DMS79 treated with DMSO at 0.1 percent for 48 hours (cell line): ENCODE measurements at places on chromosomes 1 and 21.

DNA sequence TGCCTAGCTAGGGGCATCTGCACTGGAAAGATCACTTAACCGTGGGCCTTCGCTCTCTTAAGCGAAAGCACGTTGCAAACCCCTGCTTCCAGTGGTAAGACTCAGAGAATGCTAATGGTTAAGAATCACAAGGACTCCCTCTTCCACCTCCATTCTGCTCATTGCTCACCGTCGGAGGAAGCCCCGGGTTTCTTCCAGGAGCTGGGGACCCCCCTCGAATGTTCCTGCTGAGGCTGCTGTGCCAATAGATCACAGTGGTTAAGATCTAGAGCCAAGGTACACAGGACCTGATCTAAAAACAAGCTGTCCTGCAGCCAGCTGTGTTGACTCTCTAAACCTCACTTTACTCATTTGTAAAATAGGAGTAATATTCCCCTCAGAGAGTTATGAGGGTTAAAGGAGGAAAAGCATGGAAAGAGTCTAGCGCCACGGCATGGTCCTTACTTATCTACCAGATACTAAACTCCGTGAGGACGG lies 765 bp downstream of the VAMP3 start:
- no peak for DNase-seq

DNA sequence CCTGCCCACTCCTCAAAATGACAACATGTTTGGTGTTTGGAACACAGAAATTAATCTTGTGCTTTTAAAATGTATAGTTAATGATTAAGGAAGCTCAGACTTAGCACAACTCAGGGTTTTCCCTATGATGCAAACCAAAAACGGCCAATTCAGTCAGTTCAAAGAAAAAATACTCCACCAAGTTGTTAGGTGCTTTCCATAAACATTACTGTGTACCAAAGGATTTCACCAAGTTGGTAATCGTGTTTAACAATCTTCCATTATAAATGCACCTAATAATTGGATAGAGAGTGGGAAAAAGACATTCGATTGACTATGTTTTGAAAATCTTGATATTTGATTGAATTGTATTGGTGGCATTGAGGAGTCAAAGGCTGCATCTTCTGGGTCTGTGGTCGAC lies 33.3 kb upstream of the DUSP10 start:
- no peak for DNase-seq

DNA sequence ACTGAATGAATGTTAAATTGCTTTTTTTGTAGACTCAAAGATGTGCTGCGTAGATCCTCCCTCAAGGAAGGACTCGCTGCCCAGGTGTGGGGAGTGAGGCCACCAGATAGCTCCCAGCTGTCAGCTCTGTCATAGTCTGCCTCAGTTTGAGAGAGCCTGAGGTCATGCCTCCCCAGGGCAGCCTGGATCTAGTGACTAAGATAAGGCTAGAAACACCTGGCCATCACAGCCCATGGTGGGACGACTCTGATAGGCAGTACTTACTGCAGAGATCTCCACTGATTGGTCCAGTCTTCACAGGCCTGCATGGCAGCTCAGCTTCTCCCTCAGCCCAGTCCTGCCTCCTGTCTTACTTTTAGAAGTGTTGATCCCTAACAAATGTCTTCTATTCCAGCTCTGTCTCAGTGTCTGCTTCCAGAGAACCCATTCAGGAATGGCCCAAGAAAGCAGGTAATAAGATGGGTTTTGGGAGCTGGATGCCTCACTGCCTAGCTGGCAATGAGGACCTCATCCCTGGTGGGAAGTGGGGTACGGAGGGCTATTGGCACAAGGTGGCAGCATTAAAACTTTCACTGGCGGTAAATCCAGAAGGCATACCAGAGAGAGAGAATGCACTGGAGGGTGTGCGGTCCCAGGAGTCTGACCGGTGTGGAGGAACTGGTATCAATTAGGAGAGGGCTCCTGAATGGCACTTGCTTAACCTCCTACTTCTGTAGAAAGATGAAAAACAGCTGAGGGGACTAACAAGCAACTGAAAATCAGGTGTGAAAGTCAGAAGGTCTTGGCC lies 55.3 kb upstream of the GPR37L1 start:
- DNase-seq = no peak

DNA sequence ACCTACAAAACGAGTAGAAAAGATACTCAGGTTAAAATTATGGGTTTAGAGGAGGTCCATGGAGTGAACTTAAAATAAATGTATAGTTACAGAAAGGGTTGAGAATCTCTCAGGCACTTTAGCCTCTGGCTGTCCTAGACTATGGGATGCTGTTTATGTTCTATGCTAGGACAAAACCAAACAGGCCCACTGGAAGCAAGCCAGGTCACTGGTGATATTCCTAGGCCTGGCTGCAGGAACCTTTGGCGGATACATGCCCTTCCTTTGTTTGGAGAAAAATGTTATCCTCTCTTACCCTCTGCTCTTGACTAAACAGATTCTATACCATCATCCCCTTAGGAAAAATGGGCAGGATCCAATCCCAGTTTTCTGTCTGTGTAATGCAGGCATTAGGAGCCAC lies 90.7 kb upstream of the DUSP10 start:
- no peak for DNase-seq

GRCh38 chr1:193326296-193326695 lies 139.9 kb upstream of the B3GALT2 start:
- DNase-seq = no peak

DNA sequence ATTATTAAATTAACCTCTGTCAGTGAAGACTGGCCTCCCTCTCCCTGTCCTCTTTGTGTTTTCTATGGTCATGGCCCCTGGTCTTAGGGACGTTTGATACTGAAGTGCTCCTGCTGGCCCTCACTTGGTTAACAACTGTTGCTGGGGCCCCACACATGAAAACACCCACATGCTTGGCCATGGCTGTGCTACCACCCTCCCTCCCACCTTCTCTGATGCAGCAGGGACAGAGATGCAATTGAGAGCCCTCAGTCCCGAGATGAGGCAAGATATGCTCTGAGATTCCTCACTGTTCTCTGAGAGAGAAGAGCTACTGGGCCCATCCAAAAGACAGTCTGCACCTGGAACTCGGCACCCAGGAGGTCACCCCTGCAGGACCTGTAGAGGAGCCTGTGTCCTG lies 33.3 kb downstream of the NCMAP start:
- no peak for DNase-seq

DNA sequence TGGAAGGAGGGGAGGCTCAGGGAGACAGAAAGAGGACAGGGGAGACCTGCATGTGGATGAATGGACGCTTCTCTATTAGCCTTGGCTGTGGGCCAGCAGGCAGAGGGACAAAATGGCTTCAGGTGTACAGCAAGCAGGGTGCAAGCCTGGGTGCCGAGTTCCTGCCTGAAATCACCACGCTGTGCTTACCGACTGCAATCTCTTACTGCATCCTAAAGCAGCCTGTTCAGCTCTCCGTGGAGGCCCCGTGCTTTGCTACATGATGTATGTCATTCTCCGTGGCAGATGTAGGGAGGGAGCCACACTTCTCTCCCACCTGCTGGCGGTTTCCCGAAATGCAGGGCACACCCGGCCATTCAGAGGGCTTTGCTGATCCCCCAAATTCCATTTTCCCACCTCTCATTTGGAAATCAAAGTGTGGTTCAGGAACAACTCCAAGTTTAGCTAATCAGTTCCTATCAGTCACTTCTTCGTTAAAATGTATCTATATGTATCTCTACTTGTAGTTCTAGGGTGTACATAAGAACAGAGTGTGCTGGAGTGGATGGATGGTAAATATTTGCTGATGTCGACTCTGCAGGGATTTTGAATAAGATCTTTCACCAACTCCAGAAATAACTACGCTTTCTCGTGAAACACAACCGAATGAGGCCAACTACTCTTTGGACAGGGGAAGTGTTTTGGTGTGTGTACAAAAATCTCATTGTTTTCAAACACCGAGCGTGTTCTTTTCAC lies 122.3 kb upstream of the BACE2 start:
- DNase-seq = peak; percentile 34

DNA sequence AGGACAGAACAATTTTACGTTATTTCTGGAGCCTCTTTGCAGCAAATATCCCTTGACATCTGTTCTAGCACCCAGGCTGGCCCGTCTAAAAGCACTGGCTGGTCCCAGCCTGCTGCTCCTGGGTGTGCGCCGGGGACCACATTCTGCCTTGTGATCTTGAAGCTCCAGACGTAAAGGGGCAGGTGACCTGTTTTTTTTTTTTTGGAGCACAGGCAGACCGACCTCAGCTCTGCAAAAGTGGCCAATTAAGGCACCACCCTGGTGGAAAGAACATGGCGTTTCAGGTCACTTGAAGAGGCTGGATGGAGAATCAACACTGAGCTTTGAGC lies 13.8 kb upstream of the CAMTA1 start:
- DNase-seq = peak; percentile 73

- no peak for DNase-seq
Observed at GRCh38 chr1:92730476-92730875, 54.4 kb downstream of the EVI5 start.

GRCh38 chr1:105100102-105100501 lies 1350.4 kb downstream of the AMY1C start:
- no peak for DNase-seq

- no peak for DNase-seq
Observed at GRCh38 chr21:40620386-40621145, 226.4 kb downstream of the DSCAM start.

- DNase-seq = no peak
Observed at GRCh38 chr21:44885615-44886014, 12.1 kb upstream of the PTTG1IP start.
